ENCODE measurements at places on chromosomes 6 and 20.
A peak's percentile ranks its signal among the peaks of the same experiment; 100 is the strongest.

DNA sequence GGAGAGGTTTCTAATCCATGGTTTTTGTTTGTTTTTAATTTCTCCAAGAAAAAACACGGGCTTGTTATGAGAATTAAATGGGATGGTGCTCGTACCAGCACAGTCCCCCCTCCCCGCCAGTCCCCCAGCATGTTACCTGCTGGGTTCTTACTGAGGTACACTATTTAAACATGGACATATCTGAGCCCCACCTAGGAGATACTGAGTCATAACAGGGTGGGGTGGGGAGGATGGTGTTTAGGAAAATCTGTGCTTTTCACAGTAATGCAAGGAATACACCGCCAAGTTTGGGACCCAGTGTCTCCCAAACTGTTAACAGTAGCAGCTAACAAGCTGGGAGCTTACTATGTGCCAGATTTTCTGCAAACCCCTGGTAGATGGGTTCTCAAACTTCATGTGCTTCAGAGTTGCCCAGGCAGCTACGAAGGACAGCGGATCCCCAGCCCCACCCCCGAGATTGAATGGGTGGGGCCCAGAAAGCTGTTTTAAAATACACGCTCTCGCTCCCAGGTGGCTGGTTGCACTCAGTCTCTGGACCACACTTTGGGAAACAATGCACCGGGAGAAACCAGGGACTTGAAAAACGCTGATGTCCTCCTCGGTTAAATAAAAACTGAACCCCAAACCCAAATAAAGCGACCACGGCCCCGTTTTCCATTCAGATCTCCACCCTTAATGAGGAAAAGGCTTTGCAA is 995 bp downstream of the ZFP64 start:
- DNase-seq = no peak

- DNase-seq = no peak
Measured at GRCh38 chr6:110563711-110564110, 87.3 kb upstream of the SLC22A16 start.

DNA sequence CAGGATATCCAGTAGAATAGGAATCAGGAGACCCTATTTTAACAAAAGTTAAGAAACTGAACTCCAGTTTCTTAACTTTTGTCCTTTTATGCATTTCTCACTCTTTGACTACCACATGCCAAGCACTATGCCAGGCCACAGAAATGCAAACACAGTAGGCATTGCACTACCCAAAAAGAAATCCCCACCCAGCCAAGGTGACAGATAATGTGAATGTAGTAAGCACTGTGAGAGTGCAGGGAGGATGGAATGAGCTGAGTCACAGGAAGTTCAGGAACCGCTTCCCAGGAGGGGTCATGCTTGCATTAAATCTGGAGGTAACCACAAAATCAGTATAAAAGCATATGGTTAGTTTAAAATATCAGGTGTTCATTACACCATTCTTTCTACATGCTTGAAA is 20.1 kb upstream of the FAM83C start:
- no peak for DNase-seq

GRCh38 chr6:161503570-161503969 is 229.7 kb upstream of the AGPAT4 start:
- DNase-seq = no peak

DNA sequence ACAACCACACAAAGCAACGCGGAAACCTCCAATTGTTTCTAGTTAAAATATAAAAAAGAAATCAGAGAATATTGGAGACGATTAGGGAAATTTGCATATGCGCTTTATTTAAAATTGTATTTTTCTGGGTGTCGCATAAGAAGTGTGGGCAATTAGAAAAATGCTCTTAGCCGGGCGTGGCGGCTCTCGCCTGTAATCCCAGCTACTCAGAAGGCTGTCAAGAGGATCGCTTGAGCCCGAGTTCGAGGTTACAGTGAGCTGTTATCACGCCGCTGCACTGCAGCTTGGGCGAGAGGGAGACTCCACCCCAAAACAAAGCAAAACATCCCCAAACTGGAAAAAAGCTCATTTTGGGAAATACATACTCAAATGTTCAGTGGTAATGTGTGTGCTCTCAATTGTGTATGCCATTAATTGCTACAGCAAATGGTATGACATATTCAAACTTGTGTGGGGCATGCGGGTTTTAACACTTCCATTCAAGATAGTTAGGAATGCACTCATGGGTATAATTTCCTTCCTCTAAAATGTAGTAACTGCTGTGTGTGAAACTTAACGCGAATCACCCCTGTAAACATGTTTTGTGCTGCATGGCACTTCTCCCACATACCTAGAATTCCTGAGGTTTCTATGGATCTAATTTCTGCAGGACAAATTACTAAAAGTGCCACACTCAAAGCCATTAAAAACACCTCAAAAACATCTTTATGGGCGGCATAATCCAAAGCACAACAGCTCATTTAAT is 54.7 kb upstream of the HFE start:
- DNase-seq = peak; percentile 77

GRCh38 chr20:48734104-48734749 is 93.6 kb downstream of the PREX1 start:
- no peak for DNase-seq

DNA sequence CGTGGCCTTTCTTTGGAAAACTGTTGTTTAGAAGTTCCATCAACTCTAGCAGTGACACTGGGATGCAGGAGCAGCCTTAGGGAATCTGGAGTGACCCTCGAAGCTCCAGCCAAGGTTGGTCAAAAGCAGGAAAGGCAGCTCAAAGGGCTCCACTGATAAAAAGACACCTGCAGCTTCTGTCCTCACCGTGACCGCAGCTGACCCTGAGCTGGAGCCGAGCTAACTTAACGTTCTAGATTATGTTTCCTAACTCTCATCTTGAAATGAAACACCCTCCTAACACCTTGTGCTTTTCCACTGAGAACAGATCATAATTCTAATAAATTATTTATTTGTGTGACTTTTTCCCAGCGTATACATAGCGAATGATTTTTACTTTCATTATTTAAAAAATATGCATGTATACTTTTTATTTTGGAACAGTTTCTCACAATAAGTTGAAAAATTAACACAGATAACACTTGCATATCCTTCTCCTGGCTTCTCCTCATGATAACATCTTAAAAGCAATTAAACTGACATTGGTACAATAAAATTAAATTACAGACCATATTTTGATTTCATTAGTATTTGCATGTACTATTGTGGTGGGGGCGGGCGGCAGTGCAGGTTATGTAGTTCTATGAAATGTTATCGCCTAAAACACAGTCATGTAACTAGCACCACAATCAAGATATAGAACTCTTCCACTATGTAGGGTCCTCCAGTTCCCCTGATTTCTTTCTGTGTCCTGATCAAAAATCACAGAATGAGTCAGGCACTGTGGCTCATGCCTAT is 116.1 kb downstream of the MOXD1 start:
- DNase-seq = no peak

- DNase-seq = no peak
Measured at GRCh38 chr20:62660240-62660615, 17.9 kb downstream of the SLCO4A1 start.

DNA sequence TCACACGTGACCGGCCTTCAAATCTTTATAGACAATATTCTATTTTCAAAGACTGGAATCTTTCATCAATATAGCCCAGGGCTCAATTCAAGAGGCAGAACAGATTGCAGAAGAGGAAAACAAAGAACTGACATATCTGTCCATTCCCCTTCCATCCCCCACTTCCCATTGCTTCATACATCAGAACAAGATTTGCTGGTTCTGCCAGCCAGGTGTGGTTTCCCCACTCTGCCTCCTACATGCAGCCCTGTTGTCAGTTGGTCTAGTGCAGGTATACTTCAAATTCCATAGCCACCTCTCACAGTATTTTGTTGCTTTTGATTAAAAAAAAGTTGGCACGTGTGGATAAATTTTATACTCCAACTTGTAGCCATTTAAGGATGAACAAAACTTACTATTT is 174.9 kb downstream of the CD109 start:
- DNase-seq = no peak

- DNase-seq = no peak
Measured at GRCh38 chr20:2387180-2387577, 6.5 kb downstream of the TGM6 start.

GRCh38 chr6:4299476-4299875 is 164.1 kb upstream of the ECI2 start:
- DNase-seq = no peak

DNA sequence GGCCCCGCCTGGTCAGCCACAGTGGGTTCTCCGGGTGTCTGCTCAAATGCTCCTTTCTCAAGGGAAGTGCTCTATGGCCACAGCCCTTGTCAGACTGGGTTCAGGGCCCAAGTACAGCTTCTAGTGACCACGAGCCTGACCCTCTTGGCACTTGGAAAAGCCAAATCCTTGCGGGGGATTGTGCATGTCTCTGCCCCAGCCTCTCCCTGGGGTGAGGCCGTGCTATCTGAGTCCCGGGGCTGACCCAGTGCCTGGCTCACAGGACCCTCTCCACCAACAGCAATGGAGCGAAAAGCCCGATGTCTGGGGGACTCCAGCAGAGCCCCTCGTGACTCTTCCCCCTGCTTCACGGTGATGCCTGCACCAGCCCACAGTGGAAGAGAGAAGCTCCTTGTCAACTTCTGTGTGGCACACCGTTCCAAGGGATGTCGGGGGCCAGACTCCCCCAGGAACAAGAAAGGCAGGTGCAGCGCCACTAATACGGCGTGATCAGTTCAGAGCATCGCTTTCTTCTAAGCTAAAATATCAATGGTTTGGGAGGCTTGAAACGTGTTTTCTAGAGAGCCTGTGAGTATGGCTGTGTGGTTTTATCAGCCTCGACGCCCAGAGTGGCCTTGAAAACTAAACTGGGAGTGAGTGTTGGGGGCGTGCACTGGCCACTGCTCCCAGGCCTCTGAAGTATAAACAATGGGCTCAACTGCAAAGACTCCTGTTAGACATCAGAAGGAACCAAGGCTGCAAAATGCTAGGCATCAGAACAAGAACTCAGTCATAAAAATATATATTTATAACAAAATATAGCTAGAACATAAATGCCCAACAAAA is 51.9 kb downstream of the DLL1 start:
- no peak for DNase-seq

GRCh38 chr6:148998704-148999103 is 251.9 kb downstream of the UST start:
- DNase-seq = no peak

DNA sequence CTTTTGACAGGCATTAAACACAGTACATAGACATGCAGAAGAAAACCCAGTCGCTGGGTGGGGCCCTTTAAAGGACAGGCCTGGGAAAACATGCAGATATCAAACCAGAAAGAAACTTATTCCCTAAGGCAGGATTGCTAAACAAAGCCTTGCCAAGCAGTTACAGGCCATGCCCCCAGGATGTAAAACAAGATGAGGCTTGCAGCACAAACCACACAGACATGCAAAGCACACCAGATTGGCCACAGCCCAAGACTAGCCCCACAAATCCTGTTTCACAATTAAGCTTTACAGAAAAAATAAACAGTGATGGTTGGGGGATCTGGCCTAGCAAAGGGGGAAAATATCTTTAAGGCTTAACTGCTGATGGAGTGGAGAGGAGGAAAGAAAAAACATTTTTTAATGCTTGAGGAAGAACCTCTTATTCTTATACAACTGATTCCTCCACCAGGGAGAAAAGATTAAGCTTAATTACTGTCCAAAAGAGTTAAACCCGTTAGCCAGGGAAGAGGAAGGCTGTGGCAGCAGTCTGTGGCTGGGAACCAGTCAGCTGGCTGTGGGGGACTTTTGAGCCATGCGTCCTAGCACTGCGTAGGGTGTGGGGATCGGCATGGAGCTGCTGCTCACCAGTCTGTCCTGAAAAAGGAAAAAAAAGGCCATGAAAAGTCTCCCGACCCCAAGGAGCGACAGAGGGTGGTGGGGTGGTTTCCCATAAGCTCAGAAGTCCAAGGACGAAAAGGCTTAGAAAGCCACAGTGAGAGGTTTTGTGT is 28.4 kb downstream of the COL19A1 start:
- no peak for DNase-seq

GRCh38 chr6:124467366-124467765 is 494.9 kb upstream of the RNF217 start:
- DNase-seq = no peak

- DNase-seq = no peak
Measured at GRCh38 chr6:43969158-43969981, 157.9 kb downstream of the MRPL14 start.

- DNase-seq = no peak
Measured at GRCh38 chr6:137115658-137116057, 57.8 kb downstream of the IL22RA2 start.

DNA sequence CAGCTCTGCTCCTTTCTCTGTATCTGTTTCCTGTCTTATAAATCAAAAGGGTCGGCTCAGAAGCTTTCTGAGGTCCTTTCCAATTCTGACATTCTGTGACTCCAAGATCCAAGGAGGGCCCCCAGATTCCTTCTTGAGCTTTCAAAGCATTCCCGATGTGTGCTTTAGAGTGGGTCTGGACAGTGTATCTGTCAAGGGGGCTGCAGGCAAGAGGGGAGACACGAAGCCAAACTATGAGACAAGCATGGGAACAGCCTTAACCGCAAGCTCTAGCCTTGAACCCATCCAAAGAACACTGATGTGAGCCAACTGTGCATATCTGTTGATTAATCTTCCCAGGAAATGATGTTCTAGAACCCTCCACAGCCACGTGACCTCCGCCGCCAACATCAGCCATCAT is 73.8 kb downstream of the TSHZ2 start:
- DNase-seq = no peak

- DNase-seq = no peak
Measured at GRCh38 chr6:82914511-82914910, 151.1 kb downstream of the UBE3D start.

GRCh38 chr6:46901882-46902314 is 19.8 kb downstream of the ADGRF5 start:
- no peak for DNase-seq

DNA sequence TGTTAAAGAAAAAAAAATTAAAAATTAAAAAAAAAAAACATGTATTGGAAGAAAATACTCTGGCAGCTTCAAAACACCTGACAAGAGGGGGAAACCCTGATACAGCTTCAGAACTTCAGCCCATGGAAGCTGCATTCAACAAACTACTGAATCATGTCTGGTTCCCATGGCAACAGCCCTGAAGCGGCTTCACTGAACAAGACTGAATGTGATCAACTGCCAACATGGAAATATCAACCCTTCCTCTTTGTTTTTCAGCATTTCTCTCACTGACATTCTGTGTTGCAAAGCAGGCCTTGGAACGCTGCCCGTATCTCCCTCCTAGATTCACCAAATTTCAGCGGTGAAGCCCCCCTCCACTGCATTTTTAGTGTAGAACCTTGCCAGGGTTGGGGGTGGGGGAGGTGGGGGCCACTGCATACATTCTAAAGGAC is 91.3 kb upstream of the SHLD1 start:
- DNase-seq = peak; percentile 44

GRCh38 chr6:40249935-40250334 is 315.7 kb upstream of the MOCS1 start:
- no peak for DNase-seq

DNA sequence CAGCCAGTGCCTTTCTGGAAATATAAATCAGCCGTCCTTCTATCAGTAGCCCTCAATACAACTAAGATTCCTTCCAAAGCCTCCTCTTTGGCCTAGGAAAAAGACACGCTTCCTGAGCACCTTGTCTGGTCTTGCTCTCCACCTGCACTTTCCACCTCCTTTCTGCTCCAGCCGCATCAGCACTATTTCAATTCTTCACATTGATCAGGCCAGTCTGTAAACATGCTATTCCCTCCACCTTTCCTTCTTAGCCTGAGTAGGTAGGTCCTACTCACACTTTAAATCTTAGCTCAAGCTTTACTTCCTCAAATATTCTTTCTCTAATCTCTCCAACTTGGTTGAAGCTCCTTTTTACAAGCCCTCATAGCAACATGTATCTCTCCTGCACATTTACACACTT is 11.4 kb downstream of the RANBP9 start:
- no peak for DNase-seq

GRCh38 chr6:109075934-109076333 is 18.7 kb downstream of the SESN1 start:
- no peak for DNase-seq

GRCh38 chr6:135334169-135334568 is 153.1 kb downstream of the MYB start:
- DNase-seq = no peak
